IMR-90 (cell line): ENCODE measurements at places on chromosomes 2 and 18. TPM values are rescaled to one million over a fixed set of nuclear protein-coding genes. Genes with fewer than 3 reads are reported as not detected.

The KYNU gene
- 2.2 and 2.9 TPM in 2 replicates for total RNA-seq

The KCNE4 gene
- 6.6 and 8.3 TPM in 2 replicates for total RNA-seq

The COL4A3 gene
- total RNA-seq = not detected in 2 replicates

The MEIS1 gene
- 157 and 209 TPM in 2 replicates for total RNA-seq

The DSEL gene
- total RNA-seq = 100 and 145 TPM in 2 replicates

The RGPD4 gene
- total RNA-seq = not detected in 2 replicates

The MAP3K19 gene
- total RNA-seq = not detected in 2 replicates

The AQP12B gene
- total RNA-seq = not detected in 2 replicates

The PNPT1 gene
- 14.3 and 22.2 TPM in 2 replicates for total RNA-seq

The QPCT gene
- 2.2 TPM in 2 replicates for total RNA-seq

The UGT1A9 gene
- total RNA-seq = not detected in 2 replicates

The PDE1A gene
- total RNA-seq = 0.83 and 0.90 TPM in 2 replicates

The VWC2L gene
- total RNA-seq = not detected in 2 replicates

The HJURP gene
- 22.6 and 24.2 TPM in 2 replicates for total RNA-seq
